ENCODE measurements at places on chromosomes 5 and 9.

DNA sequence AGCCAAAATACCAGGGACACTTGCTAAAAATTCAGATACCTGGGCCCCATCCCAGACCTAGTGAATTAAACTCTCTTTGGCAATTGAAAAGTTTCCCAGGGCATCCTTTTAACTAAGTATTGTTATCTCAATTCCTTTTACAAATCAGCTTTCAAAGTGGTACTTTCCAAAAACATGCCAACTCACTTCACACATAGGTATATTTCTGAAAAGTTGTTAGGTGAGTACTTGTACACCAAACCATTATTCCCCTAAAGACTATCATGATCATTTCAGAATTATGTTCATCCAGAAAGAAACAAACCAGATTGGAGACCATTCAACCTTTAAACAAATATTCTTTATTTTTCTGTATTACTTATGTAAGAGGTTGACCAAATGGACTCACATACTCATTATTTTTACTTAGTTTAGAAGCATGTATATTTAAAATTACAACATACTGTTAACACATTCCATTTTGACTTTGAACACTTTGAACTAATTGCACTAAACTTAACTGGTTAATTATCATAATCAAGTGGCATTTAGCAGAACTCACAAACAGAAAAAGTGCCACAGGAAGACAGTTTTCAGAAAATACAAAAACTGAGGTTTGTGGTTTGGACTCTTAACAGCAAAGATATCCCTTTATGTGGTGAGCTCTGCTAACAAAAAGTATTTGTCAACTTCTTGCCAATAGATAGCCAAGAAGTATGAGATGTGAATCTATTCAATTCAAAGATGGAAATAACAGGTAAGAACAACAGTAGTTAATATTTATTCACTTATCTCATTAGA is 40.7 kb downstream of the KIAA0825 start:
- no peak for DNase-seq

- DNase-seq: no peak
Measured at GRCh38 chr5:130324953-130325671, 420.8 kb downstream of the CHSY3 start.

DNA sequence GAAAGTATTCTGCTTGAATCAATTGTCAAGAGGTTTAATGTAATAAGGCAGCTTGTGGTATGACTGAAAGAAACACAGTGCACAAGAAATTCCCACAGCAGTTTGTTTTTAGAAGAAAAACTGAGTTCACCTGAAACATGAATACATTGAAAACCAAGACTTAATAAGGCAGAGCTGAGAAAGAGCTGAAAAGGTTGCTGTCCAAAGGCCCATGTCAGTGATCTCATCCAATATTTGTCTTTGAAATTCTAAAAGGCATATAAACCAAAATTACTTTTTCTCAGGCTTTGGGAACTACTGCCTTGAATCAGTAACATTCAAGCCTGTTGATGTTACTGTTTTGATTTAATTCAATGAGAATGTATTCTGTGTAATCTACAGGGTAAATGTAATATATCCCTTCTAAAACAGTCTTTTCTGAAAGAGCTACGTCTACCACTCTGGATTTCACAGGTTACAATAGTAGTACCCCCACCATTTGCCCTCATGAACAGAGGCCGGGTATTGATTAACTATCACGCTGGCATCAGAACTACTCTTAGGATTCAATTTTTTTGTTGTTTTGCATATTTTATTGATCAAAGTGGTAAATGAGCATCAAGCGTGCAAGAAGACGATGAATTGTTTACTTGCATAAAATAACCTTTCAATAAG is 57.8 kb downstream of the PPIC start:
- DNase-seq: no peak

- no peak for DNase-seq
Measured at GRCh38 chr9:34276772-34277171, 52.3 kb downstream of the KIF24 start.

All from stimulated activated CD8-positive, alpha-beta memory T cell treated with anti-CD3 and anti-CD28 coated beads, Interleukin-7, amount 100 ng/mL, for 48 hours (primary cell).